ENCODE measurements at places on chromosomes 12 and 14.
A peak's percentile ranks its signal among the peaks of the same experiment; 100 is the strongest.

DNA sequence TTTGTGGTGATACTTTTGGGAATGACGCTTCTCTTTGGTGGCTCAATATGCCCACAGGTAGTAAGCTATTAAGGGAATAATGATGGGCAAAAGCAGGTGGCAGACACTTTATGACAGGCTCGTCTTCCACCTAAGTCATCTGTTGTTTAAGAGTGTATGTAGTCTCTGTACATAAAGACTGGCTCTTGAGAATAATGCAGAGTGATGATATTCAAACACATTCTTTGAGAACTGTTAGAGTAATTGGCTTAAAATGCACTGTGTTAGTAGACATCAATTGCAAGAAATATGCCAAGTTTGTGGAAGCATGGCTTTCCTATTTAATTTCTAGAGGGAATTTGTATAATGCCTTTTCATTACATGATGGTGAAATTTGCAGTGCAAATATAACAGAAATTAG is 694.8 kb upstream of the MIS18BP1 start:
- DNase-seq = no peak

DNA sequence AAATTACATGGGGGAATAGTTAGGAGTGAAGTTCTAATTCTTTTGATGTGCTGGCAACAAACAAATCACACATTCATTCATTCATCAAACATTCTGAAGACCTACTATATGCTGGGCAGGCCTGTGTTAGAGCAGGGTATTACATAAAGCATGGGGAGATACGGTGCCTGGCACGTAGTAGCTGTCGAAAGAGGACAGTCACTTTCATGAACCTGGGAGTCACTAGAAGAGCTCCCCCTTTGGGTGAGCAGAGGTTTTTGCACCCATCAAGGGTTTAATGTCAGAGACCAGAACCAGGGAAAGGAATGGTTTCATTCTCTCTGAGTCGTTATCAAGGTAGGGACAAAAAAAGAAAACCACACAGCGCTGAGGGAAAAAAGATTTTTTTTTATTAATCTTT is 10.0 kb downstream of the LHX5 start:
- no peak for DNase-seq

GRCh38 chr12:96399120-96399918 is 920 bp downstream of the CDK17 start:
- DNase-seq = peak; percentile 30

DNA sequence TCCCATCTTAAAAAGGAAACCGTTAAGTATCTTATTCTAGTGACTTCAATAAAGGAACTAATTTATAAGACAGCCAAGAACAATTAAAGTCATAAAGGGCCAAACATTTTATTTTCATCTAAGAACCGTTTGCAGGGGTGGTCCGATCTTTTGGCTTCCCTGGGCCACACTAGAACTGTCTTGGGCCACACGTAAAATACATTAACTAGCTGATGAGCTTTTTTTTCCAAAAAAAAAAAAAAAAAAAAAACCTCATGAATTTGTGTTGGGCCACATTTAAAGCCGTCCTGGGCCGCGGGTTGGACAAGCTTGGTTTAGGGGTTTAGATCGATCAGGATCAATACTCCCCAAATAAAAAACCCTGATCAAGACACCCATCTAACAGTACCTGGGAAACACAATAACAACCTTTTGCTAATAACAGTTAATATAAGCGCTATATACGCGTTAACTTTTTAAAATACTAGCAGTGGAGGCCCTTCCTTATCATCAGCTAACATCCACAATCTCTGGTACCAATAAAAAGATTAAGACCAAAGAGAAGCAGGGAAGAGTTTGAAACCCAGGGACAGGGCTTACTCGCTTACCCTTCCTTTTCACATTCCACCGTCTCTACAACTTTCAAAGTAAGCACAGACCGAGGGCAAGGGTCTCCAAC is 1.1 kb downstream of the NAP1L1 start:
- no peak for DNase-seq

DNA sequence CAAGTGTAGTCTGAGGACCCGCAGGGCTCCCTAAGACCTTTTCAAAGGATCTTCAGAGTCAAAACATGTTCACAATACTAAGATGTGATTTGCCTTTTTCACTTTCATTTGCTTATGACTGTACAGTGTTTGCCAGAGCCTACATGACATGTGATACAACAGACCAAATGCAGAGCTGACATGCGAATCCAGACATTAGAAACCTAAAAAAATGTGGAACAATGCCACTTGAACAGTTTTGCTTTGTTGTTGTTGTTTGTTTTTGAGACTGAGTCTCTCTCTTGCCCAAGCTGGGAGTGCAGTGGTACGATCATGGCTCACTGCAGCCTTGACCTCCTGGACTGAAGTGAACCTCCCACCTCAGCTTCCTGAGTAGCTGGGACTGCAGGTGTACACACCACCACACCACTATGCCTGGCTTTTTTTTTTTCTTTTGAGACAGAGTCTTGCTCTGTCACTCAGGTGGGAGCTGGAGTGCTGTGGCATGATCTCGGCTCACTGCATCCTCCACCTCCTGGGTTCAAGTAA is 5.3 kb upstream of the RAB35 start:
- DNase-seq = no peak

- DNase-seq = no peak
Measured at GRCh38 chr12:64716839-64717455, 42.3 kb downstream of the GNS start.

GRCh38 chr12:53699678-53700025 is 23.8 kb upstream of the ATP5MC2 start:
- DNase-seq = no peak

GRCh38 chr14:36162267-36162666 is 14.3 kb downstream of the PTCSC3 start:
- no peak for DNase-seq

DNA sequence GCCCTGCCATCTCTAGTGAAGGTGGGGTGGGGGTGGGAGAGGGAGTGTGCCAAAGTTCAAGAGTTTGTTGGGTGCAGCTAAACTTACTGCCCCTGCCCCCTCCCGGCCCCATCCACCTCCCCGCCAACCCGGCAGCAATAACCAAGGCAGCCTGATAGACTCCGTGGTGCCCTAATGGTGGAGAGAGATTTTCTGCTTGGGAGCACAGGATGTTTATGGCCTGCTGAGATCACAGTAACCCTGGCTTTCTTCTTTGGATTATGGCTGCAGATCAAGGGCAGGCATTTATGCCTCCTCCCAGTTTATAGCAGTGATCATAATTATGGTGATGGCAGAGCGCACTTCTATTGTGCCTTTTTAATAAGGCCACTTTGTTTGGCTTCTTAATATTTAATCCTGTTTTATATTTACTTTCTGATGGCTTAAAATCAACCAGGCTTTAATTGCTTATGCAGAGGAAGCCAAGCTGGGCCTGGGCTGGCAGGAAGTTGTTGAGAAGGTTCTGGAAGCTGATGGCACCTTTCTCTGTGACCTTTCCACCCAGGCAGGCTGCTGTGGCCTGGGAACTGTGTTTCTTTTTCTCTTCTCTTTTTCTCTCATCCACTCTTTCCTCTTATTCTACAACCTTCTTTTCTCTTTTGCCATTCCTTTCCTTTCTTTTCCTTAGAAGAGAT is 256.8 kb upstream of the FKBP4 start:
- DNase-seq = no peak

GRCh38 chr14:71536927-71537772 is 395.1 kb upstream of the RGS6 start:
- no peak for DNase-seq

- no peak for DNase-seq
Measured at GRCh38 chr12:97140355-97140754, 233.3 kb downstream of the NEDD1 start.

DNA sequence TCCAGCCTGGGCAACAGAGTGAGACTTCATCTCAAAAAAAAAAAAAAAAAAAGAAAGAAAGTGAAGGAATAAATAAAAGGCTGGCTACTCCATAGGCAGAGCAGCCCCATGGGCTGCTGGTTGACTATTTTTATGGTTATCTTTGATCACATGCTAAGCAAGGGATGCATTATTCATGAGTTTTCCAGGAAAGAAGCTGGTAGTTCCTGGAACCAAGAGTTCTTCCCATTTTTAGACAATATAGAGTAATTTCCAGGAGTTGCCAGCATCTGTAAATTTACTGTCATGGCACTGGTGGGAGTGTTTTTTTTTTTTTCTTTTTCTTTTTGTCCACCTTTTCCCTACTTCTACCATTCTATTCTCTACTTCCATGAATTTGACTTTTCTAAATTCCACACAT is 24.2 kb downstream of the FGD4 start:
- no peak for DNase-seq

DNA sequence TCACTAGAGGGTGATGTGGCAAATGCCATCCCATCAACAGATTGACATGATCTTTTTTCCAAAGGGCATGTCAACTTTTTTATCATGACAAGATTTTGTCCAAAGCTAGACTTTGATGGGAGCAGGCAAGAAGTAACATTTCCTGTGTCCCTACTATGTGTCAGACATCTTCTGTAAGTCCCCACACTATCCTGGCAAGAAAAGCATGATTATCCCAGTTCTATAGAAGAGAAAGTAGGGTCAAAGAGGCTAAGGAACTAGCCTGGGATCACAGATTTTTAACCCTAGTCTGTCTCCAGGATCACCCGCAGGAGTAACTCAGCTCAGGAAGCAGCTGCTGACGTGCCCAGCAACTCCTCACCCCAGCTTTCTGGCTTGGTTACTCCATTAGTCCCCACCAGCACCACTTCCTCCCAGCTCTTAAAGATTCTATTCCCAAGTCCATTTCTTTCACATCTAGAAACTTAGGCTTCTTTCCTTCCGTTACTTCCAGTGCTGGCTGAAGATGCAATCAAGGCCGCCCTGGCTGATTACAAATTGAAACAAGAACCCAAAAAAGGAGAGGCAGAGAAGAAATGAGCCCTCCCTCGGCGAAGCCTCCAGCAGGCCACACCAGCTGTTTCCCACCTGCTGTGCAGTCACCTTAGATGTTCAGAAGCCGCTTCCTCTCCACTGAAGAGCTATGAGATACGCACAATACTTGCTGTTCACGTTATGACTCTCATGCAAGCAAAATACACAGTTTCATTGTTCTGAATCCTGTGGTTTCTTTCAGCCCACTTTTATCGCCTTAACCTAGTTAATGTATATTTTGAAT is 6.2 kb downstream of the ISCU start:
- peak; percentile 54 for DNase-seq

DNA sequence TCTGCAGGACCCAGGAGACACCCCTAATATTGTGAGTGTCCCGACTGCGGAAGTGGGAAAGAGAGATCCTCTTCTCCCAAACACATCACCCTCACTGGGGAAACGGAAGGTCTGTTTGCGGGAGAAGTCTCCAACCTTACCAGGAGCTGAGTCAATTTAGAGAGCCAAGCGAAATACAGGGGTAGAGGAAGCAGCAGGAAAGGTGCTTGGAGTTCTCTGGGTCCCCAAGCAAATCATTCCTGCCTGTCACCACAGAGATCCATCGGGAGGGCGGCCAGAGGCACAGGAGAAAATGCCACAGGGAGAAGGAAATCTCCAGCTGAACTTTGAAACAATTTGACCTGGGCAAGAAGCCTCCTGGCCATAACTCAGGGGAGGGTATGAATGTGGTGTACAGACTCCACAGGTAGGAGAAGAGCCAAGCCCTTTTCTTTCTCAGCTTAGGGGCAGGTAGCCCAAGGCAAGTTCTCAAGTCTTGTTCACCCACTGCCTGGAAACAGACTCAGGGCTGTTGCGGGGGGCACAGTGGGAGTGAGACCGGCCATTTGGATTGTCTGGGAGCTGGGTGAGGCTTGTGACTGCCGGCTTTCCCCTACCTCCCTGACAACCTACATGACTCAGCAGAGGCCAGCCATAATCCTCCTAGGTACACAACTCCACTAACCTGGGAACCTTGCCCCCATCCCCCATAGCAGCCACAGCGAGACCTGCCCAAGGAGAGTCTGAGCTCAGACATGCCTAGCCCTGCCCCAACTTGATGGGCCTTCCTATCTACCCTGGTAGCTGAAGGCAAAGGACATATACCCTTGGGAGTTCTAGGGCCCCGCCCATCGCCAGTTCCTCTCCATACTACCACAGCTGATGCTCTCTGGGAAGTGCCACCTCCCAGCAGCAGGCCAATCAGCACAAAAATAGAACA is 211.9 kb upstream of the ARHGAP5 start:
- no peak for DNase-seq

GRCh38 chr12:22477166-22477893 is 67.0 kb downstream of the C2CD5 start:
- no peak for DNase-seq

GRCh38 chr14:38901791-38902190 is 201.2 kb downstream of the SEC23A start:
- no peak for DNase-seq

- DNase-seq = no peak
Measured at GRCh38 chr14:73325630-73326299, 88.5 kb downstream of the PAPLN start.

- no peak for DNase-seq
Measured at GRCh38 chr14:32757568-32757967, 181.1 kb upstream of the NPAS3 start.

- peak; percentile 36 for DNase-seq
Measured at GRCh38 chr14:61444215-61444768, 122.9 kb downstream of the PRKCH start.

DNA sequence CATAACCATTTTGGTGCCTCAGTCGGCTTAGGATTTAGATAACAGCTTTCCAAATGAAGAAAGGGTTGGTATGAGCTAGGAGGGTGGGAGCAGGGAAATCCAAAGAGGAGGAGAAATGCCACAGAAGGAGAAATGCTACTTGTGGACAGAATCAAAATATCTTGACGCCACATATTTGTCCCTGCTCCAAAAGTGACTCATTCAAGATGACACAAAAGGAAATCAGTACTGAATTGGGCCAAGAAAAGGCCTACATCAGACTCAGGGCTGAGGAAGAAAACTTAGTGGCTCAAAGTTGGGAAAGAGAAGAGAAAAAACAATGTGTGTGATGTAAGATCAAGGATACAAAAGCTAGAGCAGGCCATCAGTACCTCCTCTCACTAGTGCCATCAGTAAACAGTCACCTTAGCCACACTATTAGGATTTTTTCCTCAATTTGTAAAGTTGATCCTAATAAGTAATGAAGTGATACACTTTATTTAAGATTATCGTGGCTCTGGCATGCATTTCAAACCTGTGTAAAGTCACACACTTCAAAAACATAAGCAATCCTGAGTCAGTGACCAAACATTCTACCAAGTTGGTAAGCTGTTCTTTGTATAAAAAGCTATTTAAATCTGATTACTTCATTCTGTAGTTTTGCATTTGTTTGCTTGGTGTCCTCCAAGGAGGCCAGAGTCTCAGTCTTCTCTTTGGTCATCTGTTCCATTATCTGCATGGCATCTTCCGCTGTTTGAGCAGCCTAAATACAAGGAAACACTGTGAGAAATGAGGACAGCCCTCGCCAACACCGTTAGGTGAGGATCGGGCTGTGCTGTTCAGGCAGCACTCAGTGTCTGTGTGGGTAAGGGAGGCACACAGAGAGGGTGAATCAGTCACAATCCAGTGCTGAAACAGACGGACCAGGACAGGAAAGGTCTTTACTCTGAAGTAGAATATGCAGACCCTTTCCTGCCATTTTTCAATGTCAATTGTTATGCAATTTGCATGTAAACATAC is 52.6 kb upstream of the VPS33A start:
- DNase-seq = no peak

DNA sequence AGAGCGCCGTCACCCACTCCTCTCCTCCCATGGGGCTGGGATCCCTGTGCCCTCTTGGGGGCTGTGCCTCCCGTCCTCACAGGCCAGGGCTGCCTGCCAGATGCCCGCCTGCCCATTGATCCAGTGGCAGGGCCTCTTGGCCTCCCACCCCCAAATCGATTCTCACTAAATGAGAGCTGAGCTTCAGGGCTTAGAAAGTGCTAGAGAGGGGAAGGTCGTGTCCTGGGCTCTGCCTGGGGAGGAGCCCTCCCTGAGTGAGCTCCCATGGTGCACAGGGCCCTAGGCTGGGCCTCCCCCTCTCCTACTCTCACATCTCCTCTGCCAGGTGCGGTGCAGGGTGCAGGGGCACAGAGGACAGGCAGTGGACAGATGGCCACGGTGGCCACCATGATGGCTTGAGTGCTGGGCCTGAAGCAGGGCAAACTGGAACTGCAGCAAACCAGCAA is 9.2 kb downstream of the BEGAIN start:
- no peak for DNase-seq
